ENCODE measurements at places on chromosomes 7 and 10. TPM values are rescaled to one million over a fixed set of nuclear protein-coding genes. Genes with fewer than 3 reads are reported as not detected.
A peak's percentile ranks its signal among the peaks of the same experiment; 100 is the strongest.

DNA sequence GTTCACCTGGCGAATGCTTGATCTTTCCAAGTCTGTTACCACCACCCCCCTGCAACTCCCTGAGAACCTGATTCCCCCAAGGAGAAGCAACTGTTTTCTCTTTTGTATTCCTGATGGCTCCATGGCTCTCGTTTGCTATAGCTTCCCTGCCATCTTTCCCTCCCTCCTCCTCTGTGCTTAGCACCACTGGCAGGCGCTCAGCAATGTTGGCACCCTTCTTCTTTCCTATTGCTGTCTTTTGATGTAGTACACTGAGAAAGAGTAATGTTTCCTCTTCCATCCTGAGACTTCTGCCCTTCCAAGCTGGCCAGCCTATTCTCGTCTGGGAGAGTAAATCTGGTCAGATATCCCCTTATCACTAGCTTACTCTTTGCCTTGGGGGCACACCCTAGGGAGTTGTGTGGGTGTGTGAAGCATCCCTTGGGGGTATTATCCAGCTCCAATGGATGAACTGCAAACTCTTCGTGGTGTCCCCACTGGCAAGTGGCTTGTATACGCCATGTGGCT, 74.0 kb downstream of the BMPER start:
- no peak for DNase-seq

DNA sequence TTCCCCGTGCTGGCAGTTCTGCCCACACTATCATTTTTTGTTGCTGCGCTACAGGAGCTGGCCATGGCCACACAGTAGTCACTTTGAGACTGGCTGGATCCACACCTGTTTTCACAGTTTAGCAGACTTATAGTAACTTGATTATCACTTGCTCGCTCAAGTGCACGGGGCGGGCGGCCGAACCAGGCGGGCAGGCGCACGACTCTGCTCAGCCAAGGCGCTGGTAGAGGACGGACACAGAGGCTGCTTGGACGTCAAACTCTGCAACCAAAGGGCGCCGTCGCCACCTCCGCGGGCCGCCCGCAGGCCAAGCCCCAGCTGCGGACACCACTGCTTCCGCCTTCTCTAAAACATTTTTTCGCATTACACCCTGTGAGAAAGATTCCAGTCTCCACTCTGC, 38.4 kb upstream of the PHYHIPL start:
- DNase-seq, result no peak

GRCh38 chr10:87657371-87657770, 2.3 kb upstream of the PAPSS2 start:
- DNase-seq, result peak; percentile 39

- DNase-seq, result no peak
Observed at GRCh38 chr10:84397735-84398144, 69.4 kb downstream of the CCSER2 start.

Gene SORBS1
- total RNA-seq, result 617 TPM

Gene AKR1B15
- 0.24 TPM for total RNA-seq

DNA sequence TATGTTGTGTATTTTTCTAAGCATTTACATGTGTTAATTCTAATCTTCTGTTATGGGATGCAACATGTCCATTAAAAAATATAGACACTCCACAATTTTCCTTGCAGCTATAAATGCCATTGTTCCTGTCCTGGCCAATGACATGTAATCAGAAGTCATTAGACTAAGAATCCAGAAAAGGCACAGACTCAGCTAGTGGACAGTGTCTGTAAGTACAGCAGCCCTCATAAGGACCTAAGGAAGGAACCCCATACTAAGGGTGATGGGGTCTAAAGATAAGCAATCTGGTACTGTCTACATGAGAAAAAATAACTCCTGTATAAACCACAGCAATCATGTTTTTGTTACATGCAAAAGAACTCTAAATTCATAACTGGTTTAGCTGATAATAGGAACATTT, 115.9 kb downstream of the GPR85 start:
- no peak for DNase-seq

Gene BICC1
- 14.2 TPM for total RNA-seq

Gene MPP7
- 9.7 TPM for total RNA-seq

Gene TNPO3
- total RNA-seq, result 23.9 TPM

Gene SPDYE6
- total RNA-seq, result not detected

DNA sequence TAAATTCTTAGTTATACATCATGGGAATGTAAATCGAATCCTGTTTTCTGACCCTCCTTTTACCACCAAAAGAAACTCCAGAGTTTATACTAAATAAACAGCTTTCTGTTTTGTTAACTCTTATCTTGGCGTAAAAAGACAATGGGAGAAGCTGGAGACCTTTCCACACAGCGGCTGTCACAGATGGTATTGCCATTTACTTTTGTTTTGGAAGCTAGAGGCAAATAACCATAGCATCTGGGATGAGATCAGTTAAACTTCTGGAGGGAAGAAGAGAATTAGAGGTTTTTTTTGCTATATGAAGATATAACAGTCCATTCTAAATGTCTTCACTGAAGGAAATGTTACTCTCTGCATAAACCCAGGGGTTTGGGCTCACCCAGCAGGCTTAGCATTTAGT, 258.9 kb downstream of the REEP3 start:
- no peak for DNase-seq

- no peak for DNase-seq
Observed at GRCh38 chr7:128017862-128018845, 13.1 kb downstream of the LRRC4 start.

Gene TFEC
- 3.5 TPM for total RNA-seq

DNA sequence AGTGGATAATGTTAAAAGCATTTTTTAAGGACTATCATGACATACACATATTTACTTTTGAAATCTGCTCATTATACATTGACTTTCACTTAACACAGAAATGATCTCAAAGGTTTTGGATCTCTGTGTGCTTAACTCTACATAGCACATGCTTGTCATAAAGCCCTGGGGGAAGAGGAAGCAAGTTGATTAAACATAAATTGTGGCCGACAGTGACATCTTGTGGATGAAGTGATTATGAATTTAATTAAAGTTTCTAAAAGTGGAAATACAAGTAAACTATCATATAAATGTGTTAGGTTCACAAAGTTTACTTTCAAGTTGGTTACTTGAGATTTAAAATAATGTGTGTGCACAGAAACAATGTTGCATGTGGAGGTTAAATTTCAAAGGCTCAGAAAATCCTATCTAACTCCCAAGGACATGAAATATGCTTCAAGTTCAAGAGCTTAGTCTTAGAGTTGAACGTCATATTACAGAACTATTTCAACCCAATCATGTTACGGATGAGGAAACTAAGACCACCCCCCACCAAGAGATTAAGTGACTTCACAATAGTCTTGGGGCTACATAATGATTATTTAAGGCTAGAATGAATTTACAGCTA, 1247.8 kb downstream of the GATA3 start:
- DNase-seq, result no peak

- DNase-seq, result no peak
Observed at GRCh38 chr10:87952612-87953011, 89.2 kb downstream of the PTEN start.

DNA sequence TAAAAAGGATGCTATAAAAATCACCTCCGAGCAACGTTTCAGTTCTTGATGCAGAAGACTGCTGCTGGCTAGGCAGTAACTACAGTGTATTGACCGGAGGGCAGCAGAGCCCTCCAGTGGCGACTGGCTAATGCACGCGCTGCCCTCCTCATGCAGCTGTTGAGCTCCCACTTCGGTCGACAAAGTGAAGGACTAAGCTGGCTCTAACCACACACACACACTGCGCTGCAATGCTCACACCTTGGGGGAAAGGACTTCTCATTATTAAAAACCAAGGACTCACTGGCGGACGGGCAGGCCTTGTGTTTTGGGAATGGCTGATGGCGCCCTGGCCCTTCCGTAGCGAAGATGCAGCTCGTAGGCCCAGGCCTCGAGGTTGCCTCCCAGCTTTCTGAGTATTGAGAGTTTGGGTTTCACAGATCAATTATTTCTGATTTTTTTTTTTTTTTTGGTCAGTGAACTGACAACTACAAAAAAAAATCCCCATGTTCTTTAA, 120.9 kb upstream of the DIP2C start:
- DNase-seq, result no peak

Gene HYAL4
- not detected for total RNA-seq

Gene ELFN1
- total RNA-seq, result 9.5 TPM

- no peak for DNase-seq
Observed at GRCh38 chr7:2037301-2037807, 195.4 kb downstream of the MAD1L1 start.

- DNase-seq, result no peak
Observed at GRCh38 chr7:9890092-9890491, 1083.6 kb upstream of the PHF14 start.
